ENCODE measurements at places on chromosomes 12 and 14.

GRCh38 chr12:80777587-80777986 lies 60.9 kb downstream of the MYF5 start:
- no peak for DNase-seq

- DNase-seq = no peak
Observed at GRCh38 chr12:81081726-81082125, 3.8 kb downstream of the ACSS3 start.

GRCh38 chr14:24443053-24443665 lies 583 bp upstream of the SDR39U1 start:
- peak; percentile 46 for DNase-seq

DNA sequence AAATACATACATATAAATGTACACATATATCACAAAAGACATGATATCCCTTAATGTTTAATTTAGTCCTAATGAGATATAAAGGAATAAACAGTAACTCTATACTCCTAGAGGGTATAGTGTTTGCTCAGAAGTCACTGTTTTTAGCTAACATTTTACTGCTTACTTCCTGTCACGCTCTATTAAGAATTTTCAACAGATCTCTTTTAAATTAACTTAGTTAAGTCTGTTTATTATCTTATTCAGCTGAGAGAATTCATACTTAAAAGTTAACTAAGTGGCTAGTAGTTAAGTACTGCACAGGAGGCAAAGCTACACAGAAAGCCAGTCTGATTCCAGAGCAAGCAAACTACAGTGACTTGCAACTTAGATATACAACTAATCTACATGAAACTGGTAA lies 39.9 kb downstream of the GXYLT1 start:
- DNase-seq = no peak

DNA sequence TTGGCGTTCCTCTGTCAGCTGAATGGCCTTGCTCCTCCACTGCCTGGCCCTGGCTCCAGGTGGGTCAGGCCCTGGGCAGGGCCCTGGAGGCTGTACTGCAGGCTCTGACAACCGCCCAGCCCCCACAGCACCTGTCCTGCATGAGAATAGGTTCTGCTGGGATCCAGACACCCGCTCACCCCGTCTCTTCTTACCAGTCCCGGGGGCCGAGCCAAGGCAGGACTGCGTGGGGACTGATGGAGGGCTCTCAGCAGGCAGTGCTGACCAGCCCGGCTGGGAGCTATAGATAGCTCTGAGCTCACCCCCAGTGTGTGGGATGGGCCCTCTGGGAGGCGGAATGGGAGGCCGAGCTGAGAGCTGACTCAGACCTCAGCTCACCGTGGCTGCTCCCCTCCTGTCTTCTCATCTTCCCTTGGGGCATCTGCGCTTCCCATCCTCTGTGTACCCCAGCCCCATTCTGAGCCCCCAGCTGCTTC lies 39.6 kb downstream of the TEAD4 start:
- peak; percentile 7 for DNase-seq

- DNase-seq = no peak
Observed at GRCh38 chr12:58901664-58902063, 18.6 kb downstream of the LRIG3 start.

DNA sequence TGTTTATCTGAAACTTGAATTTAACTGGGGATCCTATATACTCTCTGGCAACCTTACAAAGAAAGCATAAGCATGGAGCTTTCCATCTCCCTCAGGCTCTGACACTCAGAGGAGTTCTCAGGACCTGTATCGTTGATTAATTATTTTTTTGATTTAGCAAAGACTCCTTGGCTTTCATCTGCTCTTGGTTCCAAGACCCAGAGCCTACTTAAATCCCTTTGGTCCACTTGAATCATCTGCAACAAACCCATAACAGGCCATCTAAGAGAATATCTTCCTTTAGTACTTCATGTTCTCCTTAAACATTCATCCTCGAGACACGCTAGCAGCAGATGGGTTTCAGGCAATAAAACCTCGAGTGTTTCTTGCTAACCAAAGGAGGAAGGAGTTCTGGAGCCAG lies 85.4 kb downstream of the ZFP36L1 start:
- DNase-seq = no peak

- DNase-seq = no peak
Observed at GRCh38 chr12:102197789-102198188, at the start of gene PMCH. Gene PMCH, minus strand, starts transcription at chr12:102197833. Its CDS starts 63 bp downstream, at chr12:102197770.

- peak; percentile 10 for DNase-seq
Observed at GRCh38 chr12:57296291-57296690, 45.3 kb upstream of the STAC3 start.

DNA sequence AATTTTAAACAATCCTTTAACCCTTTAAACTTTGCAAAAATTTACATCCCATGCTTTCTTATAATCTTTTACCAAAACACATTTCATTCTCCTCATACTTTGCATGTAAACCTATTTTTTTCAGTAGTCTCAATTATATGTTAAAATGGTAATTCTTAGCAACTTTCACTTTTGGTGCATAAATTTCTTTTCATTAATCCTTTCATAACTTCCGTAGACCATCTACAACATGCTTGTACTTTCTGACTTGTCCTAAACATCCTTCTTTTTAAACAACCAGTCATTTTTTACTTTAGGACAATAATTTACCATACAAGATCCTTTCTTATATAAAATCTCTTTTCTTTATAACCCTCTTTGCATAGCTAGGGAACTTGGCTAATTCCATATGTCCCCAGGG lies 19.5 kb downstream of the CCDC91 start:
- no peak for DNase-seq

- no peak for DNase-seq
Observed at GRCh38 chr12:67531051-67531450, 117.5 kb upstream of the DYRK2 start.

DNA sequence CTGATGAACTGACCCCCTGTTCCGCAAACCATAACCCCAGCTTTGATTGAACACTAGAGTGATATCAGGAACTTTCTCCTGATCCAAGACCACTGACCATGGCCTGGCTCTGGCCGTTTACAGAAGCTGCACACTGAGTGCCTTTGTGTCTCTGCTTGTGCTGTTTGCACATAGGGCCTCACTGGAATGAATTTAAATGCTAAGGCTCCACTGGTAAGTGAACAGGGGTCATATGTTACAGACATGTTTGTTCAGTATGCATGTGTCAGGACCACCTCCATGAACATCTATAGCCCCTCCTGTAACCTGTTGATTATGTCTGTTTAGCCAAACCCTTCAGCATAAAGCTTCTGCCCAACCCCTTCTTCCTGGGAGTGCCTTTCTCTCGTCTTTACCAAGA lies 1239.8 kb downstream of the TMEM121 start:
- DNase-seq = no peak

GRCh38 chr14:21024585-21025370 lies at the start of gene NDRG2:
Gene NDRG2, minus strand, starts transcription at chr14:21025061. Its CDS starts 1,746 bp downstream, at chr14:21023315.
- DNase-seq = no peak

DNA sequence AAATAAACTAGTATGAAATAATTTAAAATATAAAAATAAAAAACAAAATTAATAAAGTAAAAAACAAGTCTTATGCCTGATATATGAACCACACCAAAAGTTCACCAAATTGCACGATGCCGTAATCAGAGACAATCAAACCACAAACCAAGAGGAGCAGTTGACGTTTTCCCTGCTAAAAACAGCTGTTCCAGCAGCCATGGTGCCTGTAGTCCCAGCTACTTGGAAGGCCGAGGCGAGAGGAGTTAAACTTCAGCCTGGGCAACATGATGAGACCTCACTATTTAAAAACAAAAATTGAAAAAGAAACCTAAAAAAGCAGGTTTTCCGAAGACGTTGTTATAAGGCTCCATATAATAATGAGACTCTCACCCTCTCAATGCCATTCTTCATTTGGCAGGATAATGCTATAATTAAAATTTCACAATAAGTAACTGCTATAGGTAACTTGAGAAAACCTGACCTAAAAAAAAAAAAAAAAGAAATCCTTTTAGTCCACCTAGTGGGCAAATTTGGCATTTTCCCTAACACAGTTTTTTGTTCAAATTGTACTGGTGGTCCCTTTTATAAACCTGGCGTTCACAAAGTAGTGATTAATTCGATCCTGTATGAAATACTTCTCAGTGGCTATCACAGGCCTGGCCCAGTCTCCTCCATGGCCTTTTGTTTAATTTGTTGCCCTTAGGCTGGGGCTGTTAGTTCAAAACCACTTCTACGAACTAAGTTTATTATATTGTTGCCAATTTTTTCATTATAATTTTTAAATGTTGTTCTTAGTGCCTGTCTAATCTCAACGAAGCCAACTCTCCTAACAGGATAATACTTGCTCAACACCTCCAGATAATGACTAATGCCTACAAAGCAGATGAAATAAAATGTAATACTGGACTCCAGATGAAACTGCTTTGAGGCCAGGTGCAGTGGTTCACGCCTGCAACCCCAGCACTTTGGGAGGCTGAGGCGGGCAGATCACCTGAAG lies 62.1 kb downstream of the TNFAIP2 start:
- peak; percentile 69 for DNase-seq

GRCh38 chr12:12983420-12984035 lies 16.5 kb downstream of the HEBP1 start:
- peak; percentile 34 for DNase-seq

DNA sequence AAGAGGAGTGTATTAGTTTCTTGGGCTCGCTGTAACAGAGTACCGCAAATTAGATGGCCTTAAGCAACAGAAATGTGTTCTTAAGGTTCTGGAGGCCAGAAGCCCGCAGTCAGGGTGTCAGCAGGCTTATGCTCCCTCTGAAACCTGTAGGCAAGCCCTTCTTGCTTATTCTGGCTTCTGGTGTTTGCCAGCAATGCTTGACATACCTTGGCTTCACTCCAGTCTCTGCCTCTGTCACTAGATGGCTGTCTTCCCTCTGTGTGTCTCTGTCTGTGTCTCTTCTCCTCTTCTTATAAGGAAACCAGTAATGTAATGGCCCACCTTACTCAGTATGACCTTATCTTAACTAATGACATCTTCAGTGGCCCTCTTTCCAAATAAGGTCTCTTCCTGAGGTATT lies 85.1 kb downstream of the DERA start:
- no peak for DNase-seq

- no peak for DNase-seq
Observed at GRCh38 chr12:132318618-132319033, 10.8 kb downstream of the GALNT9 start.

DNA sequence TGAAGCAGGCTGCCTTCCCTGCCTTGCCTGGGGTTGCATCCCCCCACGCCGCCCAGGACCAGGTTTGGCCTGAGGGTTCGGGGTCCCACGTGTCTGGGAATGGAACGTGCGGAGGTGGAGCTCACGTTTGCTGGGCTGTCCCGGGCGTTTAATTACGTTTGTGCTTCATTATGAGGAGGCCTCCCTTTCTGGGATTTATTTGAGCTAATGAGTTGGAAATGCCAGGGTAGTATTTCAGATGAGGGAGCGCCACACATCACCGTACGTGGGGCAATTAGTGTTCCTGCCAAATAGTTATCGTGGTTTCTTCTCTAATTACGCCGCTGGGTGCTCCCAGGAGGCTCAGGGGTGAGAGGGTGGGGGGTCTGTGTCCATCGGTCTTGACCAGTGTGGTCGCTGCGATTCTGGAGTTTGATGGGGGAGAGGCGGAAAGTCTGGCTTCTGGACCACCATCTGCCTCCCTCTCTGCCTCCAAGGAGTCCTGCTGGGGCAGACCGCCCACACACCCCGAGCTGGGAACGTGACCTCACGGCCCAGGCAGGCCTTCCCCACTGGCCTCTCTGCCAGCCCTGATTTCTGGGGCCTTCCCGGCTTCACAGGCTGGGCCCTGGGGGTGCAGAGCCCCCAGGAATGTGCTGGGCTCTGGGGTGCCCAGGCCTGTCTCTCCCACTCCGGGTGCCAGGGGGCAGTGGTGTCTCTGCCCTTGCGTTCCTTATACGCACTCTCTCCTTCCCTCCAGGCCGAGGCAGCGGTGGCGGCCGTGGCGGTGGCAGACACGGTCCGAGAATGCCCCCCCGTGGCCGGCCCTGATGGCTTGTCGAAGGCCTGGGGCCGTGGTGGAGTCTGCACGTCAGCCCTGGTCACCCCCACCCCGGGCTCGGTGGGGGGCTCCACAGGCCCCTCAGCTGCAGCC lies 18.9 kb downstream of the KIF26A start:
- no peak for DNase-seq

GRCh38 chr14:72500234-72500838 lies 393.6 kb downstream of the DPF3 start:
- no peak for DNase-seq

GRCh38 chr12:114852976-114853529 lies 169.1 kb upstream of the TBX3 start:
- no peak for DNase-seq
